ENCODE measurements at places on chromosomes 4 and X.

- DNase-seq, result no peak
These were observed 45.8 kb downstream of the ANXA10 start for GRCh38 chr4:168138143-168138542.

DNA sequence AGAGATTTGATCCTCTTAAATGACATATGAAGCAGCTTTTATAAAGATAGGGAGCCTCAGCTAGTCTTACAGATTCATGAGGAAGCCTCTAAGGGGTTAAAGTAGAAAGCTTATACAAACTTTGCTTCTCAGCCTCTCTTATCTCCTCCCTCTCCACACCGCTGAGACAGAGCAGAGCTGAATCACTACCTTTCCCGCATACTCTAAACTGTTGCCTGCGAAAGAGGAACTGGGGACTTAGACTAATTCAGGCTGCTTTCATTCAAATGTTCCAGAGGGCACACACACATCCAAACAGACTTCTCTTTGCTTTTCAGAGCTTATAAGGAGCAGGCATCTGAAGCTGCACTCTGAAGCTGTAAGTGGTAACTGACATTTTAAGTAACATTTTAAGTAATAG lies at the start of gene SERTM2:
TSS of gene SERTM2 (plus strand) at position 169 of the 400 bp plus-strand sequence. CDS start 7,213 bp downstream, outside the sequence.
- no peak for DNase-seq

DNA sequence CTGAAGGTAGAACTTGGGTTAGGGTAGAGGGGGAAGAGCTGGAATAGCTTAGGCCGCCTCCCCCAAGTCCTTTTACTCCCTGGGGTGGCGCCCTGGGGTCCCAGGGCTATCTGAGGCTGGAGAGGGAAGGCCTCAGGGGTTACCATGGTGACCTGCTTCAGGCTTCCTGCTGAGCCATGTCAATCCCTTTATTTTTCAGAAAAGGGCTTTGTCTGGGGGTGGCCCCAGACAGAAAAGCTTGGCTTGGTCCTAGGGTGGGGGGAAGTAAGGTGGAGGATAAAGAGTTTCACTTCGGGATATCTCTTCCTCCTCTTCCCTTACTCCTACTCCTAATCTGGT lies 6.3 kb downstream of the EFNB1 start:
- no peak for DNase-seq

DNA sequence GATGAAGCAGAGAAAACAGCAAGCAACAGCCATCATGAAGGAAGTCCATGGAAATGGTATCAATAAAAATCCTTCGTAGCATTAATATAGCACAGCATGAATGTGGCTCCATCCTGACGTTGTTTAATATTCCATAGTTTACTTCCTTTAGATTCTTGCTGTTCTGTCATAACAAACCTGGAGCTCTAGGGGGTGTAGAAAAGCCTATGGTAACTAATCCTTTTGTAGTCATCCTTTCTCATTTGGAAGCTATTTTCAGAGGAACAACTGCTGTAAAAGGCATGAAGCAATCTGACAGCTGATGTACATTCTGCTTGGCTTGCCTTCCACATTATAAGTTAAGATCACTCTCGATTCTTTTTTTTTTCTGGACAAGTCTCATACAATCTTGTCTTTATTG lies 914 bp downstream of the MYOZ2 start:
- no peak for DNase-seq

DNA sequence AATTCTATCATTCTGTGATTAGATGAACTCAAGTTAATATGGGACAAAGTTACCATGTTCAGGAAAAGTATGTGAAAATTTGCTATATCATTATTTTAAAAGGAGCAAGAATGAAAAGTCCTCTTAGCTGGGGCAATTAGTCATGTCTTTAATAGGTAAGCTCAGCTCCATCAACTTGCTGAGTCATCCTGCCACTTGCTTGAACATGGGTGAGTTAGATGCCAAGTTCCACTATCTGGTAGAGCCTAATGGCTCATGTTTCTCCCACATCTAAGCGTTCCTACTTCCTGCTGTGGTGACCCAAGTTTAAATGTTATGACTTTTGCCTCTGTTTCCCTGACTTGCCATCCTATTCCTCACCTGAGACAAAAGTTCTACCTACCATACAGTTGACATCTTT lies 276.8 kb downstream of the ZNF674 start:
- DNase-seq, result no peak
